Left ventricle myocardium inferior (tissue), 1 donor: ENCODE measurements at places on chromosomes 2 and 18. TPM values are rescaled to one million over a fixed set of nuclear protein-coding genes. Genes with fewer than 3 reads are reported as not detected.

The SEMA4F gene
- total RNA-seq, result 2.9 TPM

The CCDC85A gene
- 4.4 TPM for total RNA-seq

The SRD5A2 gene
- not detected for total RNA-seq

The KCNG2 gene
- not detected for total RNA-seq

The PTGR3 gene
- total RNA-seq, result 77.3 TPM

The DQX1 gene
- total RNA-seq, result 0.11 TPM

The DSG3 gene
- not detected for total RNA-seq

The SPDYA gene
- total RNA-seq, result 0.14 TPM

GRCh38 chr18:78751664-78752063 is 228.0 kb upstream of the SALL3 start:
- DNase-seq, result no peak

GRCh38 chr2:72340665-72341064 is 193.0 kb upstream of the CYP26B1 start:
- no peak for DNase-seq

GRCh38 chr2:218734190-218734975 is 23.7 kb downstream of the TTLL4 start:
- DNase-seq, result no peak

- DNase-seq, result no peak
Measured at GRCh38 chr2:212361174-212361756, 177.3 kb downstream of the ERBB4 start.

GRCh38 chr2:10493634-10494281 is 45.6 kb upstream of the ODC1 start:
- no peak for DNase-seq

GRCh38 chr2:30639836-30640235 is 167.4 kb downstream of the CAPN13 start:
- DNase-seq, result no peak

GRCh38 chr2:46067501-46068305 is 229.5 kb upstream of the EPAS1 start:
- no peak for DNase-seq

DNA sequence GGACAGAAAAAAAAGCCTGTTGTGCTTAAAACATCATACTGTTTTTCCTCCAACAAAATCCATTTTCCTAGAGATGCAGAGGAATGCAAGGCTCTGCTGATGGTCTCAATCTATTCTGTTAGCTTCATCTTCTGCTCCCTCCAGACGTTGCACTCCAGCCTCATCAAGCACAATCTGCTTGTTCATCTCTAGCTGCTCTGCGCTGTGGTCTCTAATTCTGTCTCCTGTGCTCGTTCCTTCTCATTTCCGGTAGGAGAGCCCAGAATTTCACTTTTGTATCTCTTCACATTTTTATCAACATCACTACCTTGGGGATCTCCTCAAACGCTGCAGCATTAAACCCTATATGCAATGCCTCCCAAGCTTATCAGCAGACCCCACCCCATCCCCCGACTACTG is 708.9 kb downstream of the RNF144A start:
- DNase-seq, result no peak

GRCh38 chr18:30705943-30706342 is 336.6 kb downstream of the DSC3 start:
- no peak for DNase-seq

DNA sequence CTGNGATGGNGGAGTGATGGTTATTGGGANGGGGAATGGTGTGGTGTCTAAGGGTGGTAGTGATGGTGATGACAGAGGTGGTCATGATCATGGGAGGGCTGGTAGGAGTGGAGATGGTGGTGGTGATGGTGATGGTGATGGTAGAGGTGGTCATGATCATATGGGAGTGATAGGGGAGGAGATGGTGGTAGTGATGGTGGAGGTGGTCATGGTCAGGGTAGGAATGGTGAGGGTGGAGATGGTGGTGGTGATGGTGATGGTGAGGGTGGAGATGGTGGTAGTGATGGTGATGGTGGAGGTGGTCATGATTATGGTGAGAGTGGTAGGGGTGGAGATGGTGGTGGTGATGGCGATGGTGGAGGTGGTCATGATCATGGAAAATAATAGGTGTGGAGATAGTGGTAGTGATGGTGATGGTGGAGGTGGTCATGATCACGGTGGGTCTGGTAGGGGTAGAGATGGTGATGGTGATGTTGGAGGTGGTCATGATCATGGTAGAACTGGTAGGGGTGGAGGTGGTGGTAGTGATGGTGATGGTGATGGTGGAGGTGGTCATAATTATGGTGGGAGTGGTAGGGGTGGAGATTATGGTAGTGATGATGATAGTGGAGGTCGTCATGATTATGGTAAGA is 83.7 kb downstream of the INPP5D start:
- DNase-seq, result no peak

DNA sequence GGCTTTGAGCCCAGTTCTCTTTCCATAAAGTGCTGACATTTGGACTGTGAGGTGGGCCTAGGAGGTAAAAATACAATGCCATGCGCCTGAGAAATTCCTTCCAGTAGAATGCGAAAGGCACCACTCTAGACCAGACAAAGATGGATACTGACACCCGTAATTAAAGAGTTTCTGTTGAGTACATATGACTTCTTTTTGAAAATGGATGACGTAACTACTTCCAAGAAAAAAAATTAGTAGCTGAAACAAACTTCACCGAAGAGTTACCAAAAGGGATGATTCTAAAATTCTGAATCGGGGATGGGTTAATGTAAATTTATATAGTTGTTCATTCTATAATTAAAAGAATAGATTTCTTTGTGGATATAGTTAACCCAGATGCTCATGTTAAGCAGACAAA is 146.8 kb downstream of the ALK start:
- no peak for DNase-seq

GRCh38 chr2:150027164-150027563 is 439.6 kb upstream of the MMADHC start:
- DNase-seq, result no peak

- no peak for DNase-seq
Measured at GRCh38 chr2:214232271-214232670, 178.6 kb upstream of the VWC2L start.

DNA sequence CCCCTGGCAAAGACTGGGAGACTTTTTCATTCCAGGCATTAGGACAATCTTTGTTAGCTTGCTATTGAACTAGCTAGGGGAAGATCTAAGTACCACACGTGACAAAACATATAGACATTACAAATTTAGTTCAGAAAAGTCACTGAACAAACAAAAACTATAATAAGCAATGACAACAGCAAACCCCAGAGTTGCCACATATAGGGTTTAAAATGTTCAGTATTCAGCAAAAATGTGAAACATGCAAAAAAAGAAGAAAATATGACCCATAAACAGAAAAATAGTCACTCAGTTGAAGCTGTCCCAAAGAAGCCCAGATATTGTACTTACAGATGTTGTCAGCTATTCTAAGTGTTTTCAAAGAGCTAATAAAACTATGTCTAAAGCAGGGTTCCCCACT is 431.1 kb upstream of the CDH2 start:
- DNase-seq, result no peak

GRCh38 chr2:11669454-11670291 is at the start of gene NTSR2:
NTSR2 (minus strand) TSS chr2:11670195; CDS start chr2:11670129, 66 bp downstream.
- peak; percentile 59 for DNase-seq
